ENCODE measurements at places on chromosomes 12 and 14.

DNA sequence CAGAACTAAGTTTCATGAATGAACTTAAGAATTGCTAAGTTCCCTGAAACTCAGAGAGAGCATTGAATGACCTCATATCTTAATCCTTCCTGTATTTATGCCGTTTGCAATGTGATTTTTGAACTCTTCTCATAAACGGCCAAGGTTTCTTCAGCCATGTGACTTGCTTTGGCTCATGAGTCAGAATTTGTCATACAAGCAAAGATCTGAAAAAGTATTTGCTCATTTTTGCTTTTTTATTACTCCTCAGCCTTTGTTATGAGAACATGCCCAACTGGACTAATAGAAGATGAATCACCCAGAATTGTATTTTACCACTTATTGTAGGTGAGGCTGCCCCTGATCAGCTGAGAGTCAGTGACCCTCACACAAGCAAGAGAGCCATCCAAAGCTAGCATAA is 693.8 kb downstream of the BCL11B start:
- DNase-seq, result peak; percentile 6

- DNase-seq, result no peak
Measured at GRCh38 chr12:53151039-53151438, 29.5 kb upstream of the ZNF740 start.

- DNase-seq, result peak; percentile 87
Measured at GRCh38 chr12:123115409-123116121, 35.3 kb downstream of the PITPNM2 start.

- no peak for DNase-seq
Measured at GRCh38 chr14:88840926-88841325, 16.5 kb downstream of the TTC8 start.

DNA sequence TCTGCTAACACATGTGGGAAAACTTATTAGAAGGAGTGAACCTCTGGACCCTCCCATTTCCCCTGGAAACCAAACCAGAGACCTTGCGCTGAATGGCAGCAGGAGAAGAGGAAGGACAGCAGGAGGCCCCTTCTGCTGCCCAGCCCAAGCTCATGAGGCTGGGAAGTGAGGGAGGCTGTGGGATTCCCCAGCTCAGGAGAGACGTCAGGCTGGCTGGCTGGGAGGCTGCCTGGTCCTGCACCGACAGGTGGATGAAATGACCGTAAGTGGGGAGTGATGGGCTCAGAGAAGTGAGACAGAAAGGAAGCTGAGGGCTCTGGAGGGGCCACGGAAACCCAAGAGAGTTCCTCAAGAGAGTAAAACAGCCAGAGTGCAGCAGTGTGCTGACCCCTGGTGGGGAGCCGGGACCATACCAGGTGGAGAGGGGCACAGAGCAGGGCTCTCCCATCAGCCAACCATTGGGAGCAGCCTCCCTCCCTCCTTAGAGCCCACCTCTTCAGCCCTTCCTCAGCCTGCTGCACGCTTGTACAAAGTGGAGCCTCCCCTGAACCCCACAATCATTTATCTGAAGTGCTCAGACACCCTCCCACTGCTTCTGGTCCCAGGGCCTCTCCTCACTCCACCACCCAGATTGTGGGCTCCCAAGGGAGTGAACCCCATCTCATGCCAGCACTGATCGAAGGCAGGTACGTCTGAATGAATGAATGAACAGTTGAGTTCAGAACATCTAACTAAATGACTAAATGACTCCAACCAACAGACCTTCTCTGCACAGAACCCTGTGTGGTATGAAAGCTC is 14.0 kb downstream of the TAMALIN start:
- no peak for DNase-seq

- DNase-seq, result no peak
Measured at GRCh38 chr12:242496-242895, 20.1 kb downstream of the SLC6A13 start.

DNA sequence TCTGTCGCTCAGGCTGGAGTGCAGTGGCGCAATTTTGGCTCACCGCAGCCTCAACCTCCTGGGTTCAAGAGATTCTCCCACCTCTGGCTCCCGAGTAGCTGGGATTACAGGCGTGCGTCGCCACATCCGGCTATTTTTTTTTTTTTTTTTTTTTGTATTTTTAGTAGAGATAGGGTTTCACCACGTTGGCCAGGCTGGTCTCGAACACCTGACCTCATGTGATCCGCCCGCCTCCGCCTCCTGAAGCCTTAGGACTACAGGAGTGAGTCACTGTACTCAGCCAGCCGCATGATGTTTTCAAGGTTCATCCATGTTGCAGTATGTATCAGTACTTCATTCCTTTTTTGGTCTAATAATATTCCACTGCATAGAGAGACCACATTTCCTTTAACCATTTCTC is 2.4 kb upstream of the RNF34 start:
- DNase-seq, result no peak

DNA sequence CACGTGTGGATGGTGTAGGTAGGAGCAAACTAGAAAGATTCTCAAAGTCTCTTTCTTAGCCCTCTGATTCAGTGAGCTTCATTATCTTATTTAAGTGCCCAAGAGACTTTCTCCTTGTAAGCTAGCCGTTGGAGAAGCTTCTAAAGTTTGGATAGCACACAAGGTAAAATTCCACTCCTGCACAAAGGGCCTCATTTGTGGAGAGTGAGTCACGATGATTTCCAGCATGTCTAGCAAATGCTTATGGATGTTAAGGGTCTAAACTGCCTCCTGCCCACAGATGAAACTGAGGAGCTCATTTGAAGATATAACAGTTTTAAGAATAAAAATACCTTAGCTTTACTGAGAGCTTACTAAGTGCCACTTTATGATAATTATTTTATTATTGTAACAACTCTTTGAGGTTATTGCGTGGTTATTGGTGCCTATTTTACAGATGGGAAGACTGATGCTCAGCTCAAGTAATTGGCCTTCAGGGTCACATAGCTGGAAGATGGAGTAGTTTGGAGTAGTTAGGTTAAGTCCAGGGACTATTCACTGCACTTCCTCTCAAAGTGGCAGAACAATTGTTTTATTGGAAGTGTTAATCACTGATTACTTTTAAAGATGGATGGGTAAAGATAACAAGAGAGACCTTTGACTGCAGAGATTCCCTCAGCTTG is 78.7 kb upstream of the HIF1A start:
- peak; percentile 69 for DNase-seq

GRCh38 chr14:63891148-63891975 is 38.6 kb downstream of the SYNE2 start:
- DNase-seq, result no peak

DNA sequence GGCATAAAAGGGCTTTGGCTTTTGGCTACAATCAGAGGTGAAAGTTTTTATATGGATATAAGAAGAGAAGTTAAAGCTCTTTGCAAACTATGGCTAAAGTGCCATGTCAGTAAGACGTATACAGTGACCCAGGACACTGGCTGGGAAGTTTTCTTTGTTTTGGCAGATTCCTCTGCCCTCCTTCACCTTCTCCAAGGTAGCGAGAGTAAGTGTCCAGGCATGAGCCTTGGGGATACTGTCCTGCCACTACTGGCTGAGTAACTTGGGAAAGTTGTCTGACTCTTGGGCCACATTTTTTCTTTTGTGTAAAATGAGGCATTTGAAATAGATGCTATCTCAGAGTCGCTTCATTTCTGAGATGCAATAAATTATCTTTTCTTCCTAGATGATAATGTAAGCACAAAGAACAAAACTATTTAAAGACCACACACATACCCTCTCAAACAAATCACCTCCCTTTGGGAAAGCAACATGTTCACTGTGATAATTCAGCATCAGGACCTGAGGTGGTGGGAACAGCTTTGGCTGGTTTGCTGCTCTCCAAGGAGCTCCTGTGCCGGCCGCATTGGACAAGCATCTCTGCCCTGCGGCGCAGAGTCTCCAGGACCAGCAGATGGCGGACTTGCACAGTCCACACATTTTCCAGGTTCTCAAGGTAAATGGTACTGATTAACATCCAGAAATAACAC is 106.3 kb downstream of the PTCSC3 start:
- peak; percentile 33 for DNase-seq

DNA sequence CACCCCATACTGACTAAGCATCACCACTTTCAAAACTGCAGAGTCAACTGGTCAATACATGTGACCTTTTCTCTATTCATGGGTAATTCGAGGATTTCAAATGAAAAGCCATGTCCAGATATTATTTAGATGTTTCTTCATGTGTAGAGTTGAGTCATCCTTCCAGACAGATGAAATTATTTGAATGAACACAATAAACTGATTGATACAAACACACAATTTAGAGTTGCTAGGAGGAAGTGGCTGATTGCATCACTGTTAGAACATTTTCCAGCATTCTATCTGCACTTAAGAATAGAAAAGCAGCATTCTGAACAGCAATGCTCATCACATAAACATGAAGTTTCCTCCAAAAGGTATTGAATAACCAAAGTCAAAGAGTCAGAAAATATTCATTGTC is 273.5 kb upstream of the SOX5 start:
- DNase-seq, result no peak

- peak; percentile 56 for DNase-seq
Measured at GRCh38 chr12:66241061-66242043, 52.3 kb downstream of the IRAK3 start.

DNA sequence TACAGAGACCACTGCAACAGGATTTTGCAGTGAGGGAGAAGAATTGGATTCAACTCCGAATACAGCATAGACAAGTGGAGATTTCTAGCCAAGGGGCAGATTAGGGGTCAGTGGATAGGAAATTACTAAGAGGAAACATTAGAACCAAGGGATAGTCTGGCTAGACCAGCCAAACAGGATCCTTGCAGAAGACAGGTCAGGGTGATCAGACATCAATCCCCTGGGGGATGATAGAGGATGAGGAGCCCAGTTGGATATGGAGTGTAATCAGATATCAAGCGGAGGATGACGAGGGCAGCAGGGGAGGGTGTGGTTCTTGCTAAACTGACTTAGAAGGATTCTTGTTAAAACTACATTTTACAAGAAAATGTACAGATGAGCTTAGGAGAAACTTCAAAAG is 424.4 kb downstream of the DAD1 start:
- DNase-seq, result no peak

DNA sequence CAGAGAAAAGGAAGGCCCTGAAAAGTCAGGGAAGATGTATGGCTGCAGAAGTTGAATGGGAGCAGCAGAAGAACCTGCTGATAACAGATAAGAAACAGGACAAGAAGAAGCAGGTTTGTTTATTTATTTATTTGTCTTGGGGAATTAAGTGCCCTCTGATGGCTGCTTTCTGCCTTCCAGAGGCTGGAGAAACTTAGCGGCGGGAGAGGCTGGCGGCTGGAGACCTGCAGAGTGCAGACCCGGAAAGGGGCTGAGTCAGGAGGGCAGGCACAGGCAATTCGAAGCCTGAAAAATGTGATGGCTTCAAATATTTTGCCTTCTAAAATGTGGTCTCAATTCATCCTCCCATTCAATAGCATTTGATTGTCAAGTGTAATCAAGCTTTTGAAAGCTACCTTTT is 168.2 kb upstream of the GZMB start:
- no peak for DNase-seq

- DNase-seq, result no peak
Measured at GRCh38 chr14:50736932-50737419, 68.9 kb upstream of the SAV1 start.

DNA sequence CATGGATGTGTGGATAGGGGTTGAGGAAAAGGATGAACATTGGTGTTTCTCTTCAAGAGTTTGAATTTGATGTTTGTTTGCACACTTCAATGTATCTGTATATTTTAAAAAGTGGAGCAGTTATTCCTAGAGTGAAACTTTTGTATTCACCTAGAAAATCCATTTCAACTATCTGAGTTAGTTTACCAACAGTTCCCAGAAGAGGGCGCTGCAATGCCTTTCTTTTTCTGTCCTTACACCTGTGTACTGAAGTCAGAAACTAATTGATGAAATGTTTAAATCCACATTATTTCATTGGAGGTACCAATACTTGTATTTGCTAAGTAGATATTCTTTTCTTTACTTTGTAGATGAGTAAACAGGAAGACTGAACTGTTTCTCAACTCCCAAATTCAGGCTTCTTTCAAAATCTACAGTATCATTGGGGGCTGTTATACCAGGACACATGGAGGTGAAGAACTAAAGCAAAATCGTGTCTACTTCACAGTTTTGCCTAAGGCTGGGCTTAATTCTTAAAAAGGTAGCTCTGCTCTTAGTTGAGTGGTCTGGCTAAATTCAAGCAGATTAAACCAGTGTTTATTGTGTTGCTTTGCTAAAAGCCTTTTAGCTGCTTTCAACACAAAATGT is 26.6 kb upstream of the KLRB1 start:
- DNase-seq, result no peak

DNA sequence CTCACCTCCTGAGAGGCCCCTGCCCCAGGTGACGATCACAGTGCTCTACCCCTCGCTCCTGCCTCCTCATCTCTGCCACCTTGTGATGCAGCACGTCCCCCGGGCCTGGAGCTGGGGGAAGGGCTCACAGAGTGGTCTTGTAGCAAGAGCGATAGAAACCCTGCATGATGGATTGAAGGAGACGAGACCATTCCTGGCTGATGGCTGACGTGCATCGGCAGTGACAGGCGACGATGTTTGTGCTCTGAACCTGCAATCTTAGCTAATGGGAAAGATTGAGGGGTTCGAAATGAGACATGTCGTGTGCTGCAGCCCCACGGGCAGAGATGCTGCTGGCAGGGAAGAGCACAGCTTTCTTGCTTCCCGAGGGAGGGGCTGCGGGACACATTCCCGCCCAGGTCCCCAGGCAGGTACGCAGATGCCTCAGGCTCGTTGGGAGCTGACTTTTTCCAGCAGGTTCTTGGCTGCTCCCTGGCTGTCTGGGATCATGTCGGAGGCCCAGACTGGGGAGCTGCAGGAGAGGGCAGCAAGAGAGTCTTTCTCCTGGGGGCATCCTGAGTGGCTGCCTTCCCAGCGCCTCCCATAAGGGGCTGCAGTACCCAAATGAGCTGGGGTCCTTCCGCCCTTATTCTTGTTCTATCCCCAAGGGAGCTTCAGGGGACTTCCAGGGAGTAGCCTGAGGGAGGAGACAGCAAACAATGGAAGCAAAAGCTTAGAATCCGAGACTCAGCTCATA is 38.7 kb upstream of the GPATCH2L start:
- DNase-seq, result no peak

GRCh38 chr14:95946867-95947266 is 70.2 kb downstream of the TUNAR start:
- DNase-seq, result no peak

DNA sequence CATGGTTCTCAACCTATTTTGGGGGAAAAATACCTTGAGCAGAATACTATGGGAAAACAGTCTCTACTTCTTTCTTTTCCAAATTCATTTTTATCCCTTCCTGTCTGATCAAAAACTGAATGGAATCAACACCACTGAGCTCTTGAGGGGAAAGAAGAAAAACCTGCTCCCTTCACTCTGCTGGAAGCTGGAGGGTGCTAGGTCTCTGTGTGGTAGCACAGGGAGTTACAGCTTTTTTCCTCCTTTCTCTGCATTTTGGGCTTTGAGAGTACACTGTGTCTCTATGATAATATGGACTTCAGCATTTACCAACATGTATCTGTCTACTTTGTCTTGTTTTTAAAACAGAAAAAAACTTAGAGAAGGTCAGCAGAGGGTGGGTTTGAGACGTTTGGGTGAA is 417.2 kb upstream of the SYT1 start:
- DNase-seq, result no peak

GRCh38 chr14:28467611-28468010 is 299.0 kb upstream of the FOXG1 start:
- DNase-seq, result no peak

- no peak for DNase-seq
Measured at GRCh38 chr12:89556976-89557375, 31.1 kb upstream of the POC1B start.

Data from fibroblast of skin of left biceps (primary cell).